Stimulated activated CD8-positive, alpha-beta memory T cell treated with anti-CD3 and anti-CD28 coated beads, Interleukin-4, amount 100 ng/mL, for 4 hours (primary cell): ENCODE measurements at places on chromosomes 6 and 20.

- DNase-seq: no peak
Measured at GRCh38 chr20:823574-823902, 10.0 kb upstream of the FAM110A start.

- no peak for DNase-seq
Measured at GRCh38 chr6:129731428-129731827, 21.5 kb upstream of the ARHGAP18 start.

DNA sequence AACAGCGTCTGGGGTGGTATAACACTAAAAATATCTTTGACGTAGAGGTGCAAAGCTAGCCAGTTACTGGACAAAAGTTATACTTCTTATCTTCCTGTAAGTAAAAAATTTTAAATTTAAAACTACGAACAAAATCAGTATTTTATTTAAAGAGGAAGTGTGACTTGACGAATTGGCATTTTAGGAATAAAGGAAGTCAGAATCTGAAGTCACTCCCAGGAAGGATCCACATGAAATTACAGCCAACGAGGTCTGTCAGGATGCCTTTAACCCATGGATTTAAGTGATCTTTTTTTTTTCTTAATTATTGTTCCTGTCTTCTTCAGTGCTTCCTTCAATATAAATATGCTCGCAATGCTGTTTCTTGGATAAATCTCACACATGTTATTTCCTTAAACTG is 27.2 kb upstream of the SNX9 start:
- no peak for DNase-seq

GRCh38 chr6:137761072-137761471 is 106.0 kb upstream of the TNFAIP3 start:
- DNase-seq: no peak

DNA sequence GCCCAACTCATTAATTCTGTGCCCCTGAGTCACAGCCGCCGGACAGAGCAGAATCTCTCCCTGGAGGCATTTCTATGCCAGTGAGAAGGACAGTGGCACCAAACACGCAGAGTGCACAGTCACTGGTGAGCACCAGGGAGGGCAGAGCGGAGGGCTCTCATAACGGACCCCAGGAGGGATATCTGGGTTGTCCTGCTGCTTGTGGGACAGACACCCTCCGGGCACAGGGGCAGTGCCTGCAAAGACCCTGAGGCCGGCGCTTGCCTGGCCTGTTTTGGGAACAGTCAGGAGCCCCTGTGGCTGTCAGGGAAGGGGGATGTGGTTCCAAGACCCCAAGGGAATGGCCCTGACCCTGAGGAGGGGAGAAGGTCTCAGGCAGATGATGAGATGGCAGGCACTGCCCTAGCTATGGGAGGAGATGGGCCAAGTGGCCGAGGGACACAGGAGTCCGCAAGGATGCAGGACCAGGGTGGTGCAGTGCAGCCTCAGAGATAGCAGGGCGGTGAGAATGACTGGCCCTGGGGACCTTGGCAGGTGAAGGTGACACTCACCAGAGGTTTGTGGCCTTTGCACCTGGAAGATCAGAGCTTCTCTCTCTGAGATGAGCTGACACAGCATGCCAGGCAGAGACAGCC is 270.8 kb downstream of the SMOC2 start:
- DNase-seq: no peak

DNA sequence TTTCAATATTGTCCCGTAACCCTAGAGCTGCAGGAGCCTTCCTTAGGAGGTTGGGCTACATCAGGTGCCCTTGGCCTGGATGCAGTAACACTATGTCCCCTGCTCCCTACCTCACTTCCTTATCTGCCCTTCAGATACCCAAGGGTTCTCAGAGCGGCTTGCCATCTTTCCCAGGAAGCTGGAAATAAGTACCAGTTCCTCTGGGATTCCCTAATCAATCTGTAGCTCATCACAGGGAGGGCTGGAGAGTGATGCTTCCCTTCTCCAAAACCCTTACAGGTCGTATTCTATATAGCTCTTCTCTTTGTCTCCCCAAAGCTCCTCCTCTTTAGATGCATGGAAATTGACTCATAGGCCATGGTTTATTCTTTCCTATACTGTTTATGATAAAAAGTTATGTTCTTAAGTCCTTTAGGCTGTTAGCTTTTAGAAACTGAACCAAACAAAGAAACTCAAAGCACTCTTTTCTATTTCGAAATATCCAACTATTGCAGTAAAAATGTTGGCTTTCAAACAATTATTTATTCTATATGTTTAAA is 4.2 kb downstream of the MYCT1 start:
- DNase-seq: no peak

DNA sequence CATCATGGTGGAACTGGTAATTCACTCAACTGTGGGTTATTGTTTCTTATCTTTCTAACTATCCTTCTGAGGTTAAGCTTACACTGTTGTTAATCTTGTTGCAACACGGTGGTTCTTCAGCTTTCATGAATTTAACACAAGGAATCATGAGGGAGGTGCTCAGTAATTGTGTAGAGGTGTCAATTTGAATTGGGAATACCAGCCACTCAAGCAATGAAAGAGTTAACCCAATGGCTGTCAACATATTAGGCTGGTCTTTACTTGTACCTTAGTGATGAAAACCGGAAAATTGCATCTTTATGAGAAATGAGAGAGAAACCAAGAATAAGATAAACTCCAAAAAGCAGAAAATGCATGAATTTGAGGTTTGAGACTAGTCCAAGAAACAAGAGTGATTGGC is 95.7 kb downstream of the HS3ST5 start:
- no peak for DNase-seq

- DNase-seq: no peak
Measured at GRCh38 chr6:49453221-49453620, 9.8 kb downstream of the MMUT start.

GRCh38 chr6:52929321-52930164 is 20.0 kb upstream of the GSTA3 start:
- DNase-seq: no peak

DNA sequence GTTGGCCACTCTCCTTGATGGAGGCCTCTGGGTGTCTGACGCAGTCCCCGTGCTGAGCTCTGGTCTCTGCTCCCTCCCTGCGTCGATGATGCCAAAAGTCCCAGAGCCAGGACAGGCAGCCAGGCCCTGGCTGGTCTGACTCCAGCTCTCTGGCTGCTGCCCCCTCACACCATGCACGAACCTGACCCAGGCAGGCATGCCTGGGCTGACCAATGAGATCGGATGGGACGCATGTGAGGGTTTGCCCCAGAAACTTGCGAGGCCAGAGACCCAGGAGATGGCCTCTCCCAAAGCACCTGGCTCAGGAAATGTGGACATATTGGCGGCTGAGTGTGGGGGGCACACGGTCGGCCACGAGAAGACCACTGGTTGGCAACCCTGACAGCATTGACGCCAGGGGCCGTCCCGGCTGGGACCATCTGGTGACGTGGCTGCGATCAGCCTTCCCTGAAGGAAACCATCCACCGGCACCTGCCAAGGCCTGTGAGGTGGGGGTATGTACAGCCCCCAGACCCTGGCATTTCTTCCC is 51.2 kb upstream of the FRMD1 start:
- no peak for DNase-seq

GRCh38 chr6:14016935-14017625 is 92.3 kb downstream of the RNF182 start:
- DNase-seq: no peak

GRCh38 chr6:46628976-46629375 is 23.6 kb downstream of the CYP39A1 start:
- DNase-seq: no peak

DNA sequence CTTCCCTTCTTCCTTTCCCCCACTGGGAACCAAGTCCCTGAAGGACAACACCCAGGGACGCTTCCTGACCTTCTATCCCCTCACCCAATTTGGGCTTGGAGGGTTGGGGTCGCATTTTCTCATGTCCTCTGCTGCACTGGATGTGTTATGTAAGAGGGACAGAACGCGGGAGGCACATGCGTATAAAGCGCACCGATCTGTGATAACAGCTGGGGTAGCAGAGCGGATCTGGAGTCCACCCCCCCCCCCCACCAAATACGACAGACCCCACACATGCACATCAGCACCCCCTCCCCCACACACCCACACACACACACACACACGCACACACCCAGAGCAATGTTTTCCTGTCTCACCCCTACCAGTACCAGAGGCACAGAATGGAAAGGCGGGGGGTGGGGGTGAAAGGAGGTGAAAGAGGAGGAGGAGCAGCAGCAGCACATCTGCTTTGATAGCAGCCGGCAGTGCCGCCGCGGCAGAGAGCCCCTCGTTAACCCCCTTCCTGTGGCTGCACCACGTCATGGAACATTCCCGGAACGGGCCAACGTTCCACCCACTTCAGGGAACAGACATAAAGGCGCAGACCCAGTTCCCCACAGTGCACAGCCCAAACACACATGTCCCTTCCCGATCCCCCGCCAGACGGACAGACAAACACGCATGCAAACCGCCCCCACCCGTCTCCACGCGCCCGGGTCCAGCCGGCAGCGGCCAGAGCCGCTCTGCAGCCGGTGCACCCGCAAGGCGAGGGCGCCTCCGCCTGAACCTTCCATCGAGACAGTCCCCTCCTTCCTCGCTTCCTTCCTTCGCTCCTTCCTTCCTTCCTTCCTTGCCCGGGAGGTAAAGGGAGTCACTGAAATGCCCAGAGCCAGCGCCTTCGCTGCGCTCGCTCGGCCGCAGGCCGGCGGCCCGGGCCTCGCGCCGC is 590 bp downstream of the HIVEP2 start:
- peak; percentile 94 for DNase-seq

- no peak for DNase-seq
Measured at GRCh38 chr6:15547400-15547799, 115.4 kb downstream of the DTNBP1 start.

DNA sequence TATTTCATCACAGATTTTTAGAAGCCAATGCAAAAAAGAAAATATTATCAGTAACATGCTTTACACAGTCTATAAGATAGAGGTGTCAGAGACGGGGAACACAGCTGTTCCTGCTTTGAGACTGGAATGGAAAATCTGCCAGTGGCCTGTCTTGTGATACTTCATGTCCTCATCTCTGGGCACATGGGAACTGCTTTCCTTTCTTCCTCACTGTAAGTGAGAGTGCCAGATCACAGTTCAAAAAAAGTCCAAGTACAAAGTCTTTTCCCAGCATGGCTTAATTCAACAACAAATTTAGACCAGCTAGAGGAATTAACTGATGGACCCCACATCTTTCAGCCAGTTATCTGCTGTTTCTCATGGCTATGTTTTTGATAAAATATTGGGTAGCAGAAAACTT is 490.4 kb downstream of the CDKAL1 start:
- DNase-seq: no peak

DNA sequence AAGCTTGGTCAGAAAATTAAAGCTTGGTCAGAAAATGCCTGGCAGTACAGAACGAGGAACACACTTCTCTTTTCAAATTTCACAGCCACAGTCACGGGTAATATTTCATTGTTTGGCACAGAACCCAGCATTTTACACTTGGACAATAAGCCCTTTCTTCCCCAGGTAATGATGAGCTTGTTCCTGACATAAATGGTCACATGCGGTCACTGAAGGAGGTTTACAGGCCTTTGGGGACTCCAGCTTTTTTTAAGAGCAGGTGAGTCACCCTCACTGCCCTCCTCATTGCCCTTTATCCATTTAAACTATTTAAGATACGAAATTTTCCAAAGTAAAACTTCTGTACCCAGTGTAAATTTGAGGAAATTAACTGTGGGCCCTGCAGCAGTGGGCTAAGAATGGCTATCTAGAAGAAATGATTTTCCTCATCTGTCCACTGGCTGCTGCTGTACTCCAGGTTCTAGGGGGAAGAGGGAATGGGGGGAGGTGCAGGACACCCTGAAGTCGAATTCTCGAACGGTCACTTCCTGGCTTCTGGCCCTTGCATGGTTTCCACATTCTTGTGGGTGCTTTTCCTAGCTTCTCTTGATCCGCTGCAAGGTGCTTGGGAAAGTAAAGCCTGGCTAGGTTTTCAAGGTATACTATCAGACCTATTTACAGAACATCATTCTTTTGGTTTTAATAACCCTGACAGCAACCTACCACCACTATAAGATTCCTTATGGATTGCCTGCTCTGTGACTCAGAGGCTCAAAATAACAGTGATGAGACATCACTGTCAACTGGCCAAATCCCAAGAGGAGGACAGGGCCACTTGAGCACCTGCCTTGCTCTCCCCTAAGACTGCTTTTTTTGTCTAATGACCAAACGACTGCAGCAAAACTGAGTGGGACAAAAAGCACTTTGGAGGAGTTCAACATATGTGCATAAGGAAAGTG is 75.8 kb downstream of the PREP start:
- no peak for DNase-seq

GRCh38 chr6:85416049-85416448 is 33.8 kb upstream of the NT5E start:
- DNase-seq: no peak

DNA sequence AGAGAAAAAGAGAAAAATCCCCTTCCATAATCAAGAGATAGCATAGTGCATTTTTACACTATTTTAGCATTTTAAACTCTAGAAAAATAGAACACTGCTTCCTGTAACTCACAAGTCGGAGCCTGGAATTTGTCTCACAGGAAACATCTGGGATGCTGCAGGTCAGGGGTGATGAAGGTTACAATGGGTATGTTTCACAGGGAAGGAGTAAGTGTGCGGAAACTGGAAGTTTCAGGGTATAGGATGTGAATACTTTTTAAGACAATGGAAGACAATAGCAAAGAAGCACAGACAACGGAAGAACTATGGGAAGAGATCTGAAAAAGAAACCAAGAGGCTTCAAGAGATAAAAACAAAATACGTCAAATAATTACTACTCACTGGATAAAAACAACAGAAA is 361.0 kb upstream of the MARCKS start:
- DNase-seq: no peak

GRCh38 chr6:154479771-154480639 is 30.5 kb downstream of the CNKSR3 start:
- DNase-seq: no peak

GRCh38 chr6:53279293-53279692 is 69.5 kb downstream of the ELOVL5 start:
- no peak for DNase-seq

- DNase-seq: no peak
Measured at GRCh38 chr20:60584221-60584620, 626.0 kb downstream of the CDH26 start.

- DNase-seq: no peak
Measured at GRCh38 chr6:164533045-164533362, 776.4 kb downstream of the C6orf118 start.

DNA sequence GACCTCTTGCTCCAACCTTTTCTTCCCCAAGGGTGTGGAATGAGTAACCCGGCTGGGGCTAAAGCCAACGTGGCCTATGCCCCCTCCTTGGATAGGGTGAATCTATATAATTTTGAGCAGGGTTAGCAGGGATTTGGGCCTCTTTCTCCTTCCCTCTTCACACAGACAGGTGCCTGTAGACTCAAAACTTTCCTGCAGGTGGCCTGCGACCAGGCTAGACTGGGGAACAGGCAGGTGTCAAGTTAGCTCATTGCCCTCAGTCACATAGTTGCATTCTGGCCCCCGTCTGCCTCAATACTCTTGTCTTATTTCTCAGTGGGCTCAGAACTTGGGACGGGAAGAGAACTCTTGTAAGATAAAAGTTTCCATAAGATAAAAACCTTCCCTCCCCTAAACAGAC is 243.0 kb downstream of the ATXN1 start:
- DNase-seq: no peak

DNA sequence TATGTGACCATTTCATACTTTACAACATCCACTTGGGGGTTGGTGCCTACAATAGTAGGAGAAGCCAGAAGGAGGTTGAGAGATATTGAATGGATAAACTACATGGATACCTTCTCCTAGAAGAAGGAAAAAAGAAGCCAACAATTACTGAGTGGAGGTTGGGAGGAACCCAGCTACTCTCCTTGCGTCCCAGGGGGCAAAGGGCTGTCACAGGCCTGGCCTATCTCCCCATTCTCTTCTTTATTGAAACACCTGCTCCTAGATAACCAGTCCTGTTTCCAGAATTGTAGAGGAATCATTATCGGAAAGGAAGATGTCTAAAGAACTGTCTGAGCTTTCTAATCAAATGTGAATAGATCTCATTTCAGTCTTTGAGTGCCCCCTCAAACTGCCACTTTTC is 115.1 kb downstream of the MAP7 start:
- no peak for DNase-seq
